ENCODE measurements at places on chromosomes 5 and 9.

- DNase-seq, result no peak
Measured at GRCh38 chr5:174984863-174985262, 260.5 kb downstream of the MSX2 start.

DNA sequence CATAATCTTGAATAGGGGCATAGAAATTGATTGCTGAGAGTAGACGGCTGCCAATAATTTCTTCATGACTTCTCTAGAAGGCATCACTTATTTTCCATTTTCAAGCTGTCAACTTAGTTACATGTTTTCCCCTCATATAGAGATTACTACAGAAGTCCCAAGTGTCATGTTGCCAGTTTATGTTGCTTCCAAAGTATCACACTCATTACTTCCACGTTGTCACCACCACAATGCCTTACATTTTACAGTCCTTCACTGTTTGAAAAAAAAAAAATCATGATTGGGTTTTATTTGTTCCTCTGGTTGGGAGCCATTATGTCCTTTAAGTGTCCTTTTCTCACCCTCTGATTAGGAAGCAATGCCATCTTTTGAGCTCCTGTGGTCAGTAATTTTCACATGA, 2144.6 kb upstream of the ACO1 start:
- DNase-seq, result no peak

- no peak for DNase-seq
Measured at GRCh38 chr5:135429301-135430134, 17.6 kb downstream of the DCANP1 start.

GRCh38 chr9:98964911-98965336, 21.2 kb downstream of the COL15A1 start:
- DNase-seq, result no peak

DNA sequence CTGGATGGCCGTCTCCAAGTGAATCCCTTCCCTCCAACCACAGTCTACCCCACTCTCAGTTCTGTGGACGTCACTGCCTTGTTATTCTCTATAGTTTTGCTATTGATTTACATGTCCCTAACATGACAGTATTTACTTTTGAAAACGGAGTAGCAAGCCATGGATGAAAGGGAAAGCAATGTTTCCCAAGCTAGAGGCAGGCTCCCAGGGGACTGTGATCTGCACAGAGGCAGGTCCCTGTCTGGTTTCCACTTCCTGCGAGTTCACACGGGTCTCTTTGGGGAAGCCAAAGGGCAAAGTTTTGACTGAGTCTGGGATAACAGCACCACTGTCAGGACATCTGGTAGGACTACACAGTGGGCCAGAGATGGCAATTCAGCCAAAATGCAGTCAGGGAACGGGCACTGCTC, 12.7 kb downstream of the C9orf153 start:
- no peak for DNase-seq

GRCh38 chr5:148833122-148833521, 6.7 kb downstream of the ADRB2 start:
- no peak for DNase-seq
